ENCODE measurements at places on chromosomes 2 and 18.

DNA sequence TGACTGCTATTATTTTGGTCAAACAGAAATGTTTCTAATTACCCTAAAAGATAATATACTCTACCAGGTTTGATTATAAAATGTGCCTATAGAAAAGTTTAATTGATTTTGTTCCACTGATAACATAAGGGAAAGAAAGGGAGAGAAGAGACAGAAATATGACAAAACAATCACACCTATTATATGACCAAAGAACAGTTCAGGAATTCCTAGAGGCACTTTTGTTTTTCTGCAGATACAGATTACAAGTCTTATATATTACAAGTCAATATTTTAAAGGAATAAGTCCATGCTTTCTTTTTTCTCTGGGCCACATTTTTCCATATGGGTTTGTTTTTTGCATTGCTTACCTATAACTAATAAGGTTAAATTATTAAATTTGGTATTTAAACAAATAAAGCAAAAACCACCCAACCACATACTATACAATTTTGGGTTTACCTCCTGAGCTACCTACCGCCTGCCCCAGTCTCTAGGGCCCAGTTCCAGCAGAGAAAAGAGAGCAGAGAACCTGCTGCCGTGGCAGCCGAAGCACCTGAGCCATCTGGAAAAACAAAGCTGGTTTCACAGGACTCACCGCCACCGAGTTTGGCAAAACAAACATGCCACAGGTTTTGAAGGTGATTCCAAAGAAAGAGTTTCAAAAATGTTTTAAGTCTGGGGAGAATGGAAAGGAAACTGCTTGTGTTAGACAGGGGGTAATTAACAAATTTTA, 92.1 kb downstream of the DYM start:
- DNase-seq, result no peak

GRCh38 chr2:235232449-235233433, 261.1 kb upstream of the AGAP1 start:
- no peak for DNase-seq

GRCh38 chr18:33581856-33582255, 3.8 kb downstream of the ASXL3 start:
- DNase-seq, result no peak

DNA sequence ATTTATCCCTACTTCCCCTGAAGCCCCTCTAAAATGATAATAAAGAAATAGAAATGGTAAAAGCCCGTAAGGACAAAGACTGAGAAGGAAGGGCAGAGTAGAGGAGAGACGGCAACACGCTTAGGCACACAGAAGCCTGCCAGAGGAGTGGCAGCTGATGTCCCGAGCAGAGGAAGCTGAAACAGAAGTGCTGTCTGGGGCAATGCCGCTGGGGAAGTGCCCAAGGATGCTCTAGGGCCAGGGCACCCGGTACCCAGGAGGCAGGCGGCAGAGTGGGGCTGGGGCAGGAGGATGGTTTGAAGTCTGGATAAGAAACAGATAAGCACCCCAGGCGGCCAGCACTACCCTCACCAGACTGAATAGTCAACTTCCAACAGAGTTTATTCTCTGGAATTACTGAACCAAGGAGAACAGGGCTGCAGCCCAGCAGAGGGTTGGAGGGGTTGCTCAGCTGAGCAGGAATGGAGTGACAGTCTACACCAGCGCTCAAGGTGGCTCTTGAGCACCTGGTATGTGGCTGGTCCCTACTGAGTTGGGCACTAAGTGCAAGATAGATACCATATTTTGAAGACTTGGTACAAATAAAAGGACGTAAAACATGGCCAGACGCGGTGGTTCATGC, 22.4 kb downstream of the TMEM37 start:
- DNase-seq, result no peak

GRCh38 chr2:218895759-218896500, 15.3 kb downstream of the WNT10A start:
- DNase-seq, result no peak

DNA sequence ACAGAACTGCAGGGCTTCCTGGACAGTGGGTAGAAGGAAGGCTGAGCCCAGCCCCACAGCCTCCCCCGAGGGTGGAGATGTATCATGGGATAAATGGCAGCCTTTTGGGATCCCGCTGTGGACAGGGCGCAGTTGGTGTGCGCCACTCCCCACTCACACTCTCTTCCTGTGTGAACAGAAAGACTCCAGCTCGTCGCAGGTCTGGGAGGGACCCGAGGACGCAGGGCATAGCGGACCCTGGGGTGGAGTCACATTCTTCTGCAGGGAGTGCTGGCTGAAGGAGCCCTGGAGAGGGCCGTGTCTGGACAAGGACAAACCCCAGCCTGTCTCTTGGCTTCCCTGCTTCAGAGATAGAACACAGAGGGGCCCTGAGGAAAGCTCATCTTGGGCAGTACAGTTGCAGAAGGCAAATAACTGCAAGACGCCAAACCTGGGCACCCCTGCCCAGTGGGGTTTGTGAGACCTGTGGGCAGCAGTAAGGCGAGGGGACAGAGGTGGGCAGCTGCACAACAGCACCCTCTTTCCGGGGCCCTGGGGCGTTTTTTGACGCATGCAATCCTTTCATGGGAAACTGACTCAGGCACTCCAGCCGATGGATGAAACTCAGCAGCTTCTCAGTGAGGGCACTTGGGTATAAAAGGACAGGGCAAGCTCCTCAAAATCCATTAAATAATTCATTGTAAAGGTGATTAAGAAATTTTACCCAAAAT, 101.9 kb downstream of the USP40 start:
- no peak for DNase-seq

GRCh38 chr2:141767691-141768090, 363.1 kb downstream of the LRP1B start:
- DNase-seq, result no peak
